CD8-positive, alpha-beta memory T cell (primary cell): ENCODE measurements at places on chromosomes 5 and 9. TPM values are rescaled to one million over a fixed set of nuclear protein-coding genes. Genes with fewer than 3 reads are reported as not detected.

DNA sequence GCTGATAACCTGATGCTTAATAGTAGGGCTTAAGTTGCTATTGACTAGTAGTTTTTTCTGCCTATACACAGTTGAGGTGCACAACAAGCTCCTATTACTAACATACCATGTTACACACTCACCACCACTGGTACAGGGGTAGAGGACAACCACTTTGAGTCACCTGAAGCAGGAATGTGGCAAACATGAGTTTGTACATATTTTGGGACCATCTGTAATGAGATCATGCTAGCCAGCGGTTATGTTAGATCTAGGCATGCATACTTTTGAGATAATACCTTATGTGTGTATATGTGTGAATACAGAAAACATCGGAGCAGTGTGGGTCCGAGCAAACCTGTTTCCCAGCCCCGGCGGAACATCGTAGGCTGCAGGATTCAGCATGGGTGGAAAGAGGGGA lies 72.8 kb upstream of the NXNL2 start:
- no peak for DNase-seq

The PRDM9 gene
- total RNA-seq = not detected

The SOX30 gene
- 0.09 TPM for total RNA-seq

The PCDHGA12 gene
- not detected for total RNA-seq

The TUT7 gene
- total RNA-seq = 36.0 TPM

The FOXD4L5 gene
- 0.09 TPM for total RNA-seq

The PLK2 gene
- total RNA-seq = 2.5 TPM

The SNCB gene
- not detected for total RNA-seq
